ENCODE measurements at places on chromosomes 1 and 21. TPM values are rescaled to one million over a fixed set of nuclear protein-coding genes. Genes with fewer than 3 reads are reported as not detected.

POLR3C gene
- total RNA-seq = 31.7 TPM

MIXL1 gene
- not detected for total RNA-seq

CNIH3 gene
- total RNA-seq = 25.0 TPM

CFAP74 gene
- total RNA-seq = not detected
